ENCODE measurements at places on chromosomes 1 and 21. TPM values are rescaled to one million over a fixed set of nuclear protein-coding genes. Genes with fewer than 3 reads are reported as not detected.

The PRXL2B gene
- 20.1 TPM for total RNA-seq

The ZBED6 gene
- 1.5 TPM for total RNA-seq

The OR2L5 gene
- total RNA-seq: not detected

The RAB3B gene
- total RNA-seq: not detected

The KRTAP12-2 gene
- not detected for total RNA-seq

The SPOCD1 gene
- 30.7 TPM for total RNA-seq

GRCh38 chr1:211730347-211730746, 54.9 kb upstream of the NEK2 start:
- H3K36me3 ChIP-seq: no peaks in the 10 kb centered on the region
- no peak overlapping the region for H3K27ac ChIP-seq
- H3K4me3 ChIP-seq: no peak overlapping the region
- no peaks in the 10 kb centered on the region for H3K27me3 ChIP-seq

DNA sequence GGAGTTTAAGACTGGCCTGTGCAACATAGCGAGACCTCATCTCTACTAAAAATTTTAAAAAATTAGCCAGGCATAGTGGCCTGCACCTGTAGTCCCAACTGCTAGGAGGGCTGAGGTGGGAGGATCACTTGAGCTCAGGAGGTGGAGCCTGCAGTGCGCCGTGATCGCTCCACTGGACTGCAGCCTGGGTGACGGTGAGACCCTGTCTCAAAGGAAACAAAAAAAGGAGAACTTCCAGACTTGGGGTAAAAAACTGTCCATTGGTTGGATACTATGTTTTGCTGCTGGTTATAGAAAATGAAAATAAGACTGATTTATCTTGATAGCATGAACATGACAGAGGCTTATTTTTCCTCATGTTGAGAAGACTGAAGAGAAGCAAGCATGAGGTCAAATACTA, 79.4 kb downstream of the WDR4 start:
- no peaks in the 10 kb centered on the region for H3K4me1 ChIP-seq
- H3K4me3 ChIP-seq: no peak overlapping the region
- H3K36me3 ChIP-seq: no peaks in the 10 kb centered on the region
- no peaks in the 10 kb centered on the region for H3K27me3 ChIP-seq
- no peak overlapping the region for H3K27ac ChIP-seq

GRCh38 chr1:39165049-39165448, 39.4 kb upstream of the MACF1 start:
- no peaks in the 10 kb centered on the region for H3K36me3 ChIP-seq
- no peak for DNase-seq
- H3K4me1 ChIP-seq: no peaks in the 10 kb centered on the region
- H3K4me3 ChIP-seq: no peak overlapping the region
- no peaks in the 10 kb centered on the region for H3K27me3 ChIP-seq
- no peak overlapping the region for H3K27ac ChIP-seq

DNA sequence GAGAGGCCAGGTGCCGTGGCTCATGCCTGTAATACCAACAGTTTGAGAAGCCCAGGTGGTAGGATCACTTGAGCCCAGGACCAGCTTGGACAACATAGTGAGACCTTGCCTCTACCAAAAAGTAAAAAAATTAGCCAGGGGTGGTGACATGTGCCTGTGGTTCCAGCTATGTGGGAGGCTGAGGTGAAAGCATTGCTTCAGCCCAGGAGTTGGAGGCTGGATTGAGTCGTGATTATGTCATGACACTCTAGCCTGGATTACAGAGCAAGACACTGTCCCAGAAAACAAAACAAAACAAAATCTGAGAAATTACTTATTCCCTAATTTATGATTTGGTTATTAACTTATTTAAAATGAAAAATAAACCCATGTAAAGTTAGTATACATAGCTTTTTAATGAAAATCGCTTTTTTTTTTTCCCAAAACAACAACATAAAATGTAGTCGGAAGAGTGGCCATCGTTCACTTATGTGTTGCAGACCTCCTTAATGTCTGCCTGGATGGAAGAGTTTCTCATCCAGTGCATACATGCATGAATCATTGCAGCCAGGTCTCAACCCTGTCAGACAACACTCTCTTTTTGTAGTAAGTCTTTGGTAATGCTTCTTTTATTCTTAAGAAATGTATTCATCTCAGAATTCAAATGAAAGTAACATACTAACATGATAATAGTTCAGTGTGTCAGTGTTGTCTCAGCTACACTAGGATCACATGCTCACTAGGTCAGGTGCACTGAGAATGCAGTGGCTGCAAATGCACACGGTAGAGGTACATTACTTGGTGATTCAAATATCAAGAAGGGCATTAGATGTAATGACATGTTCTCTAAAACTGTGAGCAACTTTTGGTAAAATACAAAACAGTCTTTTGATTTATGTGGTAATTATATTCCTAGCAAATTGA, 28.0 kb downstream of the ITSN1 start:
- no peak overlapping the region for H3K27ac ChIP-seq
- no peaks in the 10 kb centered on the region for H3K27me3 ChIP-seq
- no peak for DNase-seq
- H3K36me3 ChIP-seq: no peaks in the 10 kb centered on the region

DNA sequence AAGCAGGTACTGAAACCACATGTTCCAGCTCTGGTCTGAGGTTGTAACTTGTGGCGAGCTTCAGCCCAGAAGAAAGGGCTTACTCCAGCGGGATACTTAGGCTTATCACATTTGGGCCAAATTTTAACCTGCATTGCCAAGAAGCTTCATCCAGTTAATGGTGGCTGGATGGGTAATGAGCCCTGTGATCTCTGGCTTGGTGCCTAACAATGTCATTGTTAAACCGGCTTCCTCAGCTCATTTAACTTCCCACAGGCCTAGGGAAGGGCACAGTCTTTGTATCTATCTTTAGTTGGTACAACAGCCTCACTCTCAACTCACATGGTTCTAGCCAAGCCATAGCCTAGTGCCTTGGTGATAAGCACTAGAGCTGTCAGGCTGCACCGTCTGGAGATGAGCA, 43.6 kb upstream of the CCDC190 start:
- H3K27me3 ChIP-seq: no peaks in the 10 kb centered on the region
- no peaks in the 10 kb centered on the region for H3K36me3 ChIP-seq
- DNase-seq: no peak
- no peak overlapping the region for H3K4me3 ChIP-seq

DNA sequence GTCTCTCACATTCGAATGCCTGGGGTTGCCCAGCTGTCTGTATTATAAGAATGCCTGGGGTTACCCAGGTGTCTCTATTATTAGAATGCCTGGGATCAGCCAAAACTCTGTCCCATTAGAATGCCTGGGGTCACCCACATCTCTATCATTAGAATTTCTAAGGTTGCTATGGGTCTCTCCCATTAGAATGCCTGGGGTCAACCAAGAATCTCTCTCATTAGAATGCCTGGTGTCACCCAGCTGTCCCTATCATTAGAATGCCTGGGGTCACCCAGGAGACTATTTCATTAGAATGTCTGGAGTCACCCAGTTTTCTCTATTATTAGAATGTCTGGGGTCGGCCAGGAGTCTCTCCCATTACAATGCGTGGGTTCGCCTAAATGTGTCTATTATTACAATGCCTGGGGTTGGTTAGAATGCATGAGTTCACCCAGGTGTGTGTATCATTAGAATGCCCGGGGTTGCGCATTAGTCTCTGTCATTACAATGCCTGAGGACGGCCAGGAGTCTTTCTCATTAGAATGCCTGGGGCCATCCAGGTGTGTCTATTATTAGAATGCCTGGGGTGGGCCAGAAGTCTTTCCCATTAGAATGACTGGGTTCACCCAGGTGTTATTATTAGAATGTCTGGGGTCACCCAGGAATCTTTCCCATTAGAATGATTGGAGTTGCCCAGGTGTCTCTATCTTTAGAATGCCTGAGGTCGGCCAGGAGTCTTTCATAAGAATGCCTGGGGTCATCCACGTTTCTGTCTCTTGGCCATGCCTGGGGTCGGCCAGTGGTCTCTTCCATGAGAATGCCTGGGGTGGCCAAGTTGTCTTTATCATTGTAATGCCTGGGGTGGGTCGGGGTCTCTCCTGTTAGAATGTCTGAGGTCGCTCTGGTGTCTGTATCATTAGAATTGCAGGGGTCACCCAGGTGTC, 59.6 kb downstream of the RNF187 start:
- DNase-seq: peak; percentile 33
- H3K4me1 ChIP-seq: no peaks in the 10 kb centered on the region
- H3K27me3 ChIP-seq: no peaks in the 10 kb centered on the region
- H3K36me3 ChIP-seq: no peaks in the 10 kb centered on the region

GRCh38 chr1:92554216-92554615, 67.5 kb upstream of the GFI1 start:
- no peaks in the 10 kb centered on the region for H3K36me3 ChIP-seq
- no peaks in the 10 kb centered on the region for H3K27me3 ChIP-seq
- H3K27ac ChIP-seq: no peak overlapping the region
- no peak for DNase-seq
- H3K4me1 ChIP-seq: no peaks in the 10 kb centered on the region
- H3K4me3 ChIP-seq: no peak overlapping the region

DNA sequence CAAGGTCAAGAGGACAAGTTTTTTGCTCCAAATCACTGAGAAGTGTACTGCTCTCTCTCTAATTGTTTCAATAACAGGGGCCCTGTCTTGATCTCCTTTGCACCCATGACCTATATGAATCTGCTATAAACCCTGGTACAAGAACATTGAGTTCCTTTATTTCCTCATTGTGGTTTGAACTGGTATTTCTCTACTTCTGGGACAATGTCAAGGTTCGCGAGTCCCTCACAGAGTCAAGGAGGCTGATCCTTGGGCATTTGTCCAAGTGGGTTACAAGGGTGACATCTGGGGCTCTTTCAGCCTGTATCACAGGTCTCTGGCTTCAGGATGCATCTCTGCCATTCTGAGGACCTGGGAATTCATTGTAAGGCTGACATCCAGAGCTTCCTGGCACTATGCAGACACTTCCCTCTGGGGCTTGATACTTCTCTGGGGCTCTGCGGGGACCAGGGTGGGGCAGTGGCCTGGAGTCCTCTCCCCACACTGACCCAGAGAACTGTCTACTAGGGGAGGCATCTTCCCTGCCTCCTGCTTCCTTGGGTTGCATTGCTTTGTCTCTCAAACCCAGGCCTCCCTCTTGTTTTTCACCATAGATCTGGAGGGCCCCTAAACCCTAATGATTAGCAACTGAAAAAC, 22.5 kb upstream of the ZNF648 start:
- H3K27ac ChIP-seq: no peak overlapping the region
- DNase-seq: no peak
- H3K27me3 ChIP-seq: no peaks in the 10 kb centered on the region
- no peaks in the 10 kb centered on the region for H3K4me1 ChIP-seq
- H3K36me3 ChIP-seq: no peaks in the 10 kb centered on the region

GRCh38 chr1:186740324-186740723, 60.1 kb upstream of the PTGS2 start:
- no peaks in the 10 kb centered on the region for H3K27me3 ChIP-seq
- no peaks in the 10 kb centered on the region for H3K36me3 ChIP-seq
- no peak for DNase-seq
- no peaks in the 10 kb centered on the region for H3K4me1 ChIP-seq
- no peak overlapping the region for H3K27ac ChIP-seq
- H3K4me3 ChIP-seq: no peak overlapping the region

- no peak overlapping the region for H3K27ac ChIP-seq
- no peaks in the 10 kb centered on the region for H3K4me1 ChIP-seq
- no peak for DNase-seq
- no peak overlapping the region for H3K4me3 ChIP-seq
- no peaks in the 10 kb centered on the region for H3K27me3 ChIP-seq
Observed at GRCh38 chr21:37237764-37238163, 29.4 kb downstream of the VPS26C start.

DNA sequence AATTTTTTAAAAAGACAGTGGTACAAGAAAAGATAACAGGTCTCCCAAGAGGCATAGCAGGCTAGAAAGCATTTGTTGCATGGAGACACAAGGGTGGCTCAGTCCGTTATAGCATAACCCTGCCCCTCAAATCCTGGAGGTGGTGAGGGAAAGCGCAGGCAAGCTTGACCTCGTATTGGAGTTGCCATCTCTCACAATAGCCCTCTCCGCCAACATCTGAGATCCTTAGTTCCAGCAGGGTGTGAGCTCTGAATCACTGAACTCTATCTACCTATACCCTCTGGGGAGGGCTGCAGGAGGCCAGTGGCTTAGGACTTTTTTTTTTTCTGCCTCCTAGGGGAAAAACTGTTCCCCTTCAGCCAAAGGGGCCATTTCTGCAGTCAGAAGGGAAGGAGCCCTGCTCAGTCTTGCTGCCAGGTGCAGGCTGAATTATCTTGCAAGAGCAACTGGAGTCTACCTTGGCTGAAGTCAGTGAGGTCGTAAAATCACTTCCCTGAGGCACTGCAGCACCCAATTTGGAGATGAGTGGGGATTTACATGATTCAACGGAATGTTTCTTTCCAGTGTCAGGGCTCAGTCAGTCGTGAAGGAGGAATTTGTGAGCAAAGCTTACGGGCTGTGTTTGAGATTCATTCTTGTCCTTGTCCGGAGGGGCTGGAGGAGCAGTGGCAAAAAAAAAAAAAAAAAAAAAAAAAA, 17.2 kb upstream of the C8A start:
- H3K27me3 ChIP-seq: no peaks in the 10 kb centered on the region
- no peaks in the 10 kb centered on the region for H3K36me3 ChIP-seq
- no peak overlapping the region for H3K4me3 ChIP-seq
- no peak overlapping the region for H3K27ac ChIP-seq
- DNase-seq: no peak
- no peaks in the 10 kb centered on the region for H3K4me1 ChIP-seq

DNA sequence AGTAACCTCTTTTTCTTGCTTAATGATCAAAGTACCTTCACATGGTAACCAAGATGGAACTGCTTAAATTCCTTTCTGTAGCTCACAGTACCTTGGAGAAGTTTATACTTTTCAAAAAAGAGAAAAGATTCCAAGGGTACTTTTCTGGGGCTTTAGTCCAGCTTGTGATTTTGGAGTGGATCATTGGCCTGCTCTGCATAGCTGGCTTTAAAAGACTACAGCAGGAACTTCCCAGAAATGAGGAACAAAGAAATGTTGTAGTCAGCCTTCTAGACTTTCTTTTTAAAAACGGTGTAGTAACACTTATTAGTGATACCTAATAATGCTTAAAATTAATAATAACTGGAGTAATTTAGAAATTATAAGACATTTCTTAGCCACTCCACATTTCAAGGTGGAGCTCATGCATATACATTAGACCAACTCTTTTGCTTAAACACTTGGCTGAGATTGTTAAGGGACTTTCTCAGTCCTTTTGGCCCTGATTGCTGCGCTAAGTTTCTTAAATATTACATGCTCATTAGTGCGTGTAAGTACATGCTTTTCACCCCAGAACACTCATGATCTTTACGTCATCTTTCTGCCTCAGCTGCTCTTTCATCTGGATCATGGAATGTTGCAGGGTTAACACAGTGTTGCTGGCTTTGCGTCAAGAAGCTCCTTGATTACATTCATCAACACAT, 57.3 kb downstream of the SDCCAG8 start:
- H3K36me3 ChIP-seq: peaks cover 10% of the 10 kb centered on the region
- DNase-seq: no peak
- no peak overlapping the region for H3K4me3 ChIP-seq

Data from ascending aorta (tissue), 2 donors.